ENCODE measurements at places on chromosomes 1 and 21. TPM values are rescaled to one million over a fixed set of nuclear protein-coding genes. Genes with fewer than 3 reads are reported as not detected.
A peak's percentile ranks its signal among the peaks of the same experiment; 100 is the strongest.

- H3K4me1 ChIP-seq = no peaks in the 10 kb centered on the region
- no peak overlapping the region for H3K4me3 ChIP-seq
- peaks cover 53% of the 10 kb centered on the region for H3K36me3 ChIP-seq
- H3K27ac ChIP-seq = no peak overlapping the region
Observed at GRCh38 chr1:204528677-204529076, 12.5 kb downstream of the MDM4 start.

Gene ETS2
- 4.4 TPM for total RNA-seq

DNA sequence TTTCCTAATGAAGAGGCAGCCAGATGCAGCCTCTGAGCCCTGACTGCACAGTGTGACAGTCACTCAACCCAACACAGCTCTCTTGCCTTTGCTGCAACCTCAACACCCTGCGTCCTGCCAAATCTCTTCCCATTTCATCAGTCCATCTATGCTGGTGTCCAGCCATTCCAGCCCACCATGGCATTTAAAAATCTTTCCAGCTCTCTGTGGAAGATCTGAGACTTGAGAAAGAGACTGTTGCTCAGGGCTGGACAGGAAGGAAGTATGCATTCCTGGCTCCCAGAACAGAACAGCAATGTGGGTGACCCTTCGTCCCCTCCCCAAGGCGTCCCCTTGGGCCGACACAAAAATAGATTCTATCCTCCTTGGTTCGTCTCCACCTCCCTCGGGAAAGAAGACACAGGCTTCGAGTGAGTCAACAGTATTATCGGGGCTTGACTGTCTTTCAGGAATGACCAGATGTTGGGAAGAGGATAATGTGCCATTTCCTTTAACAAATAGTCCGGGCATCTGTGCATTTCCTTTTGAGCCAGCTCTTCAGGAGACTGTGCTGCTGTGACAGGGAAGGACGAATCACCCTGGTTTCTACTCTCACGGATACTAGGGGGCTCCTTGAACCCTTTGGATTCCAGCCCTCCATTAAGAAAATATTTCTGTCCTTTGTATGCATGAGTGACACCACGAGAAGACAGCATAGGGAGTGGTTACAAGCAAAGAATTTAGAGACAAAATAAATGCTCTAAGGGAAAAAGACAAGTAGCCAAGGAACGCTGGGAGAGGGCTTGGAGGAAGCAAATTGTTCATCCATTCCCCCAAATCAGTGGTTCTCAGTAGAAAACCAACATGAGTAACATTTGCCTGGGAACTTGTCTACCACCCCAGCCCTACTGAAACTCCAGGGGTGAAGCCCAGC, 111.4 kb upstream of the CDC42BPA start:
- peak overlapping the region; percentile 55 for H3K4me3 ChIP-seq
- H3K27ac ChIP-seq = peak overlapping the region; percentile 37
- DNase-seq = peak; percentile 81
- H3K36me3 ChIP-seq = no peaks in the 10 kb centered on the region
- no peaks in the 10 kb centered on the region for H3K27me3 ChIP-seq

- no peak overlapping the region for H3K4me3 ChIP-seq
- DNase-seq = no peak
- no peaks in the 10 kb centered on the region for H3K36me3 ChIP-seq
- H3K4me1 ChIP-seq = no peaks in the 10 kb centered on the region
- H3K27me3 ChIP-seq = peaks cover 42% of the 10 kb centered on the region
Observed at GRCh38 chr1:60952612-60953111, 129.7 kb upstream of the NFIA start.

Gene FCRL4
- not detected for total RNA-seq

Gene GPR37L1
- not detected for total RNA-seq

- H3K4me1 ChIP-seq = no peaks in the 10 kb centered on the region
- no peak overlapping the region for H3K27ac ChIP-seq
- H3K27me3 ChIP-seq = no peaks in the 10 kb centered on the region
- no peak overlapping the region for H3K4me3 ChIP-seq
Observed at GRCh38 chr1:185603158-185603557, 131.0 kb upstream of the HMCN1 start.

Gene CLIC4
- 1,665 TPM for total RNA-seq

Gene FOXO6
- total RNA-seq = not detected

DNA sequence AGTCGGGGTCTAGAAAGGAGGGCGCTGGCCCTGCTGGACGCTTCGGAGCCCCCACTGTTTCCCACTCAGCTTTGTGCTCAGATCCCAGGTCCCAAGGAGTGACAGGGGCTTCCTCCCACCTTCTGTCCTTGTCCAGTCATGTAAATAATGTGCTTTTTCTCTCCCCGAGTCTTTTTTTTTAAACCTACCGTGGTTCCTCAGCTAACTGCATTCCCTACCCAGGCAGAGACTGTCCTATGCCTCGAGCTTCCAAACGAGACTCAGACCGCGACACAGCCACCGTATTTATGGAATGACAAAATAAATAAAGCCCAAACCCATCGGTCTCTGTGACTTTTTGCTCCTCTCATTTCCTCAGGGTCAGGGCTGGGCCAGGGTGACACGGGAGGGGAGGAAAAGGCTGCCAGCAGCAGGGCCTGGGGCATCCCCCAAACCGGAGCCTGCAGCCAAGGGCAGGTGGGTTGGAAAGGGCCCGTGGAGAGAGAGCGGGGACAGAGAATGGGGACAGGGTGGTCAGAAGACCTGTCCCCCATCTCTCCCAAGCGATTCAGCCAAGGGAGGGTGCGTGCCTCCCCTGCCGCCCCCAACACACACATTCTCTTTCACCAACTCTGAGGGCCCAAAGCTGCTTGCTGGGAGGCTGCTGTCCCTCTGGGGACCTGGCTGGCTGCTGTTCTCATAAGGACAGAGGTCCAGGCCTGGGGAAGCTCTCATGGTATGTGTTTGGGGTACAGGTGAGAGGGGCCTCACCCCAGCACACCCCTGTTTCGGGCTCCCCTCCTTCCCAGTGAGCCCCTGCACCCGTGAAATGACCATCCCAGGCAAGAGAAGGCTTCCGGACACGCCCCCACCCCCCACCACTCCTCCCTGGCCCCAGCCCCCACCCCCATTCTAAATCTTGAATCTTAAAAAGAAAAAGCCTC, 55.4 kb downstream of the KCNAB2 start:
- H3K36me3 ChIP-seq = no peaks in the 10 kb centered on the region
- no peak for DNase-seq
- H3K27ac ChIP-seq = no peak overlapping the region
- H3K4me3 ChIP-seq = no peak overlapping the region

GRCh38 chr1:101239095-101240040, 2.5 kb downstream of the S1PR1 start:
- no peak for DNase-seq
- no peak overlapping the region for H3K27ac ChIP-seq
- peaks cover 12% of the 10 kb centered on the region for H3K36me3 ChIP-seq
- H3K27me3 ChIP-seq = no peaks in the 10 kb centered on the region

Gene TCHH
- total RNA-seq = not detected

- peaks cover 13% of the 10 kb centered on the region for H3K4me1 ChIP-seq
- no peak overlapping the region for H3K4me3 ChIP-seq
- DNase-seq = no peak
Observed at GRCh38 chr1:54267815-54268761, 68.1 kb downstream of the MRPL37 start.

DNA sequence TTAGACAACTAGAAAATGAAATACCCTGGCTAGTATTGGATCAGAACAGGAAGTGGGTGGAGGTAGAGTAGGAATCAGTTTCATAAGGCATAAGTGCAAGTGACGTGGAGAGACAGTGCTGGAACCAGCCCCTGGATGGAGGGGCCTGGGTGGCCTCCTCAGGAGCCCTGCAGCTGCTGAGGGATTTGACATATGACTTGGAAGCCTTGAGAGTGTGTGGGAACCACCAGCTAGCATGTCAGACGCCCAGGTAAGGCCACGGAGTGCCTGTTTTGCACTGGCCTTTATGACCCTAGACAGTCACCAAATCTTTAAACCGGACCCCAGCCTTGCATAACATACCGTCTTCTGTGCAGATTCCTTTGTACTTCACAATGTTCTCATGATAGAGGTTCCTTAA, 94.4 kb downstream of the RAVER2 start:
- no peaks in the 10 kb centered on the region for H3K27me3 ChIP-seq
- H3K4me3 ChIP-seq = no peak overlapping the region
- H3K4me1 ChIP-seq = peaks cover 17% of the 10 kb centered on the region
- no peak for DNase-seq

Gene SH2D1B
- not detected for total RNA-seq

DNA sequence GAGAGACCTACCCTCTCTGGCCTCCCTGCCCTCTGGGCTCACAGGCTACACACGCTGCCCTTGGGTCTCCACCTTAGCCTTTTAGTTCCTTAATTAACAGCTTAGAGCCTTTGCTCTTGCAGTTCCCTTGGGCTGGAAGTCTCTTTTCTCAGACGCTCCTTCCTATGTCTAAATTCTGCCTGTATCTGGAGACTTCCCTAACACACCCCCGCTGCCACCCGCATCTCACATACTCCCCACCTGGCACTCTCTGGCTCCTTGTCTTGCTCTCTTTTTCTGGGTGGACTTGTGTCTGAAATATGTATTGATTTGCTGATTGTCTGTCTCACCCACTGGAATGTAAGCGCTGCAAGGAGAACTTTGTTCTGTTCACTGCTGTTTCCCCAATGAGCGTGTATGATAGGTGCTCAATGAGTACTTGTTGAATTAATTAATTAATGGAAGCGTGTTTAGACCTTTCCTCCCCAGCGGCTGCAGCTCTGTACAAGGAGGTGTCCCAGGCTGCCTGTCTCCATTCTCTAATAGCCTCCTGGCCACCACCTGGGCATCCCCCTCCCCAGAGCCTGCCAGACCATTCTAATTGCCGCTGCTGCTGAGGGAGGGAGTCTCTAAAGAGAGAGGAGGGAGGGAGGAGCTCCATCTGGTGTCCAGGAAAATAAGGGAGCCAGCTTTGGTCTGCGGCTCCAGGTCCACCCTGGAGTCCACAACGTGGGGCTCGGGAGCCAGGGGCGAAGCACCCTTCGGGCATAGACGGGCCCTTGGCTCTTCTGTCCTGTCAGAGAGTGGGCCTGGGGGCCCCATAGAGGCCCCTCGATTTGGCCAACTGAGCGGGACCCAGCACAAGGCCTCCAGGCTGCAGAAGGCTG, 95.4 kb downstream of the RNF220 start:
- H3K4me3 ChIP-seq = no peak overlapping the region
- no peaks in the 10 kb centered on the region for H3K4me1 ChIP-seq
- H3K27me3 ChIP-seq = peaks cover 67% of the 10 kb centered on the region
- peak; percentile 11 for DNase-seq
- no peak overlapping the region for H3K27ac ChIP-seq
- H3K36me3 ChIP-seq = no peaks in the 10 kb centered on the region

GRCh38 chr21:39842741-39843459, 24.3 kb upstream of the PCP4 start:
- no peak overlapping the region for H3K4me3 ChIP-seq
- no peak for DNase-seq
- no peaks in the 10 kb centered on the region for H3K27me3 ChIP-seq
- no peaks in the 10 kb centered on the region for H3K4me1 ChIP-seq

DNA sequence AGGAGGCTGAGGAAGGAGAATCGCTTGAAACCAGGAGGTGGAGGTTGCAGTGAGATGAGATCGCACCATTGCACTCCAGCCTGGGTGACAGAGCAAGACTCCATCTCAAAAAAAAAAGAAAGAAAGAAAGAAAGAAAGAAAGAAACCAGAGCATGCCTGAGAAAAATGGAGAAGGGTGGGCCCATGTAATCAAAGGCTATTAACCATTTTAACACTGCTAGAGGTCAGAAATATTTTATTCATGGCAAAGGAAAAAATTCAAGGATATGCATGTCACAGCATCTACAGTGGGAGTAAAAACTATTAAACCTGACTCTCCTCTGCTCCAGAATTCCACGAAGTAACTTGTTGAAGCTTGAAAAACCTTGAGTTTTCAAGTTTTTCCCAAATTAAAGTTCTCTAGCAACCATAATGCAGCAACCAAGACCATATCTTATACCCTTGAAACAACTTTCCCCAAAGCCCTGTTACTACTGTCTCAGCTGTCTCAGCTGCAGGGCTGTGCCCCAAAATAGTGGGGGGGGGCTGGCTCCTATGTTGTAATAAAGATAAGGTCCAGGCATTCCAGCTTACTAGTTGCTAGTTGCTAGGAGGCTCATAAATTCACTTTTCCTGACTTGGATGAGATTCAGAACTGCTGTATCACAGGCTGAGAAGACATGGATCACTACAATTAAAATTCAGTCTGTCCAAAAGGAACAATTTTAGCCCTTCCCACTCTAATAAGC, 112.9 kb upstream of the SOD1 start:
- H3K4me3 ChIP-seq = no peak overlapping the region
- H3K4me1 ChIP-seq = no peaks in the 10 kb centered on the region
- no peaks in the 10 kb centered on the region for H3K27me3 ChIP-seq
- no peak overlapping the region for H3K27ac ChIP-seq
- no peaks in the 10 kb centered on the region for H3K36me3 ChIP-seq

Gene TFF1
- not detected for total RNA-seq

DNA sequence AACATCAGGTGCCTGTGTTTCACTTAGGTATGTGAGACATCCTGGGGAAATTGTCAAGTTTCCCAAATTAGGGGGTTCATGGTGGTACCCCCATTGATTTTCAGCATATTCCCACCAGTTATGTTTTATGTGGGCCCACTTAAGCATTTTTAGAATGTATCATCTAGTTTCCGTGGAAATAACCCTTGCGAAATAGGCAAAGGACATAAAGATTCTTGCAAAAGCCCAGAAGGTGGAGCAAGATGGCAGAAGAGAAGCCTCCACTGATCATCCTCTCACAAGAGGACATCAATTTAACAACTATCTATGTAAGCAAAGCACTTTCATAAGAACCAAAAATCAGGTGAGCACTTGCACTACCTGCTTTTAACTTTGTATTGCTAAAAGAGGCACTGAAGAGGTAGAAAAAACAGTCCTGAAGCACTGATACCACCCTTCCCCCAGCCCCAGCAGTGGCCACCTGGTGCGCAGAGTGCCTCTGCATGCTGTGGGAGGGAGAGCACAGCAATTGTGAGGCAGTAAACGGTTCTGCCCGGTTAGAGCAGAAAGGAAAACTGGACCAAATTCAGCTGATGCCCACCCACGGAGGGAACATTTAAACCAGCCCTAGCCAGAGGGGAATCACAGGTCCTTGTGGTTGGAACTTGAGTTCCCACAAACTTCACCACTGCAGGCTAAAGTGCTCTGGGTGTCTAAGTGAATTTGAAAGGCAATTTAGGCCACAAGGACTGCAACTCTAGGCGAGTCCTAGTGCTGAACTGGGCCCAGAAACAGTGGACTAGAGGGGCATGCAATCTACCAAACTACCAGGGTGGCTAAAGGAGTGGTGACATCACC, 23.2 kb downstream of the MCOLN2 start:
- peak; percentile 54 for DNase-seq
- no peaks in the 10 kb centered on the region for H3K4me1 ChIP-seq
- H3K4me3 ChIP-seq = no peak overlapping the region
- no peaks in the 10 kb centered on the region for H3K27me3 ChIP-seq
- H3K36me3 ChIP-seq = no peaks in the 10 kb centered on the region

Measured in GM23248 (cell line).